NAMALWA (cell line): ENCODE measurements at places on chromosomes 12 and 14.

GRCh38 chr14:91078095-91078737 lies 17.8 kb upstream of the RPS6KA5 start:
- DNase-seq: no peak

DNA sequence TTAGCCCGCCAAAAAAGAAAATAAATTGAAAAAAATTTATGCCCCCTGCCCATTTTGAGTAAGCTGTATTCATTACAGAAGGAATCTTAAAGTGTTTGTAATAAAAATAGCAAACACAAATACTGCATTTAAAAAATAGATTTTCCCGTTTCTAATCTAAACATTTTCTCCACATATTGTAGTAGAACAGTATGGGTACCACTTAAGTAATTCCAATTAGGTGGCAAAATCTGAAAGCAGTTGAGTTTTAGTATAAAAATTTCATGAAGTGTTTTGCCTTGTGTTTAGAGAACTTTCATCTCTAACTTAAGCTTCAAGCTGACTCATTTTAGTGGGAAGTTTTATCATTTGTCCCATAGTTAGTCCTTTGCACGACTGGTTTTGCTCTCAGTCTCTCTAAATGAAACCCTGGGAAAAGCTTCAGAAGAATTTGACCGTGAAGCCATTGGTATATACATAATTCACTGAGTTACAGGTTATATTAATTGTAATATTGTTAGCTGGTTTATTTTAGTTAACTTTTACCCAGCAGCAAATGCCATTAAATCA lies 214.6 kb downstream of the ERC1 start:
- peak; percentile 43 for DNase-seq

DNA sequence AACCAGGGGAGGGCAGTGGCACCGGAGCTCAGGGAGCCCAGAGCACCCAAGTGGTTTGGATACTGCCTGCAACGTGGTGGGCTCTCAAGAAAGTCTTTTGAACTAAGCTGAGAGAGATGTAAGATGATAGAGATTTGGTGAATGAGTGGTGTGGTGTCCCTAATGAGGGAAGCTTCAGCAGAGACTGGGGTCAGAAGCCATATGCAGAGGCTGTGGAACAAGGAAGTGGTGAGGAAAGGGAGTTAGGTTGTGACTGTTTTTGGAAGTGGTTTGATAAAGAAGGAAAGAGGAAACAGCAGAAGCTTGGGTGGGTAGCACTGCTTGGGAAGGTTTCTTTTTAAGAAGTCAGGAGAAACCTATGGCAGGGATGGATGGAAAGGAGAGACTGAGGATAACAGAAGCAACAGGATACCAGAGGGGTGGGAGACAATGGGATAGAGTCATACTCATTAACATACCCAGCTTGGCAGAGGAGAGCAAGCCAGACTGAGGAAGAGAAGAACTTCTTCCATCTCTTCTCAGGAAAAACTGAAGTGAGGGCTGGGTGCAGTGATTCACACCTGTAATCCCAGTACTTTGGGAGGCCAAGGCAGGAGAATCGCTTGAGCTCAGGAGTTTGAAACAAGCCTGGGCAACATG lies 24.1 kb downstream of the SLC4A8 start:
- DNase-seq: no peak

DNA sequence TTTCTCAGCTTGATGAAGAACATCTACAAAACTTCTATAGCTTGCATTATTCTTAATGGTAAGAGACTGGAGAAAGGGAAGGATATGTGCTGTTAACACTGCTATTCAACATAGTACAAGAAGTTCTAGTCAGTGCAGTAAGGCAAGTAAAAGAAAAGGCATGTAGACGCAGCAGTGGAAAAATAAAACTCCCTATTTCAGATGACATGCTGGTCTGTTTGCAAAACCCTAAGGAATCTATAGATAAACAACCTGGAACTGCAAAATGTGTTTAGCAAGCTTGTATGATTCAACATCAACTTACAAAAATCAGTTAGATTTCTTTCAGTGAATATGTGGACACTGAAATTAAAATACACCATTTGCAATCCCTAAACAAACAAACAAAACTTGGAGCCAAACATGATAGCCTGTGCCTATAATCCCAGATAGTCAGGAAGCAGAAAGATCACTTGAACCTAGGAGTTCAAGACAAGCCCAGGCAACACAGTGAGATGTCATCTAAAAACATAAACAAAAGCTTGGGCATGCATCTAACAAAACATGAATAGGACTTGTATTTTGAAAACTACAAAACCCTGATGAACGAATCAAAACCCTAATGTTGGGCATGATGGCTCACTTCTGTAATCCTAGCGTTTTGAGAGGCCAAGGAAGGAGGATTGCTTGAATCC lies 293.6 kb upstream of the RGS6 start:
- DNase-seq: no peak

DNA sequence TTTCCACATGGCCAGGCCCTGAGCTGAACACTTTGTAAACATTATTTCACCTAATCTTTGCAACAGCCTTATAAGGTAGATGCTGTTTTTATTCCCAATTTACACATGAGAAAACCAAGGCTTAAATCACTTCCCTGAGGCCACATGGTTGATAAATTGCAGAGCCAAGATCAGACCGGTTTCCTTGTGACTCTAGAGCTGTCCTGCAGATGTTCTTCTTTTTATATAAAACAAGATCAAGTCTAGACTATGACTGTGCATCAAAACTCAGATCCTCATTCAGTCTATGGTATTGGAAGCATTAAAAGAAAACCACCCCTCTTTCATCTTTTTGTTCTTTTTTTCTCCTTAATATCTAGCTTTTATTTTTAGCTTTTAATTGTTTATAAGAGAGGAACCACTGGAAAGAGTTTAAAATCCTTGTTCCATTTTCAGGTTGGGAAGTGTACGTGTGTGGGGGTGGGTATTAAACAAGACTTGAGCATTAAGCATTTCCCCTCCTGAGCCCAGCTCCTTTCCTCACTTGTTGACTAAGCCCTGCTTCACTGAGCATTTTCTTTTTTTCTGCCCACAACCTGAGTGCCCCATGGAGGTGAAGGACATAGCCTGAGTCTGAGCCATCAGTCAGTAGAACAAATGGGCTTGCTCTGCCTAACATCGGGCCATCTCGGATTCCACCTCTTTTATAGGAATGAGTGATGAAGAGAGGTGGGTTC lies 45.4 kb downstream of the GPATCH2L start:
- DNase-seq: no peak

- DNase-seq: peak; percentile 37
These were observed 25.5 kb upstream of the FBXO34 start for GRCh38 chr14:55245657-55246268.

- no peak for DNase-seq
These were observed 243.7 kb downstream of the SLC16A7 start for GRCh38 chr12:59839514-59839913.

GRCh38 chr12:12333407-12334366 lies 16.4 kb downstream of the MANSC1 start:
- DNase-seq: no peak

DNA sequence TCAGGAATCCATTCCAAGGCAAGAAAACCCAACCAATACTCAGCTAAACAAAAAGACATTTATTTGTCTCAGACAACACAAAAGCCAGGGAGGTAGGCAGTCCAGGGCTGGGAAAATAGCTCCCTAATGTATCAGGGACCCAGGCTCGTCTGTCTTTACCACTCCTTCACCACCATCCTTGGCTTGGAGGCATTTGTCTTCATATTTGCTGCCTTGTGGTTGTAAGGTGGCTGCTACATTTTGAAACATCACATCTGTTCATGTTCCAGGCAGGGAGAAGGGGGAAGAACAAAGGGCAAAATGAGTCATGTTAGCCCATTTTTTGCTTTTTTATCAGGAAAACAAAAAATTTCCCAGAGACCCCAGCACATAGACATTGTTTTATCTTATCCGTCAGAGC lies 44.8 kb upstream of the PCED1B start:
- no peak for DNase-seq
